Muscle of arm (tissue), 14 donors: ENCODE measurements at places on chromosomes 1 and 21.

DNA sequence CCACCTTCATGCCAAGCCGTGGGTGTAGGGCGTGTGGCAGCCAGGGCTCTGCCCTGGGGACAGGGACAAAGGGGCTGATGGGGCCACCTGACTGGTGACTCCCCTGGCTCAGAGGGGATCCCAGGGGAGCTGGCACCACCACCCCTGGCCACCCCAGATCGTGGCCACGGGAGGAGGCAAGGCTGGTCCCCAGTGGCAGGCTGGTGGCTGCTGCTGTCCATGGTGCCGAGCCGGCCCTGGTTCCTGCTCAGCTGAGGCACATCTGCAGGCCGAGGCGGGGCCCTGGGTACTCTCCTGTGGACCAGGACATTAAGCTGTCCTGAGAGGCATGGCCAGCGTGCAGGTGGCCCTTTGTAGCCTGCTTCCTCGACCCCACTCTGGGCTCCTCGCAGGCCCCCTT is 6.5 kb downstream of the PLCH2 start:
- DNase-seq, result no peak

- no peak for DNase-seq
These were observed at the start of gene SUSD4 for GRCh38 chr1:223363856-223364684. SUSD4 (minus strand) TSS chr1:223364176; CDS start chr1:223363425, 751 bp downstream.

GRCh38 chr1:19564366-19564765 is 79.0 kb upstream of the CAPZB start:
- DNase-seq, result peak; percentile 43

GRCh38 chr1:236113324-236114032 is 28.9 kb upstream of the GPR137B start:
- DNase-seq, result no peak

- no peak for DNase-seq
These were observed 1.1 kb downstream of the TOR3A start for GRCh38 chr1:179082999-179083335.

- DNase-seq, result no peak
These were observed 126.8 kb downstream of the HIVEP3 start for GRCh38 chr1:41791667-41792484.

DNA sequence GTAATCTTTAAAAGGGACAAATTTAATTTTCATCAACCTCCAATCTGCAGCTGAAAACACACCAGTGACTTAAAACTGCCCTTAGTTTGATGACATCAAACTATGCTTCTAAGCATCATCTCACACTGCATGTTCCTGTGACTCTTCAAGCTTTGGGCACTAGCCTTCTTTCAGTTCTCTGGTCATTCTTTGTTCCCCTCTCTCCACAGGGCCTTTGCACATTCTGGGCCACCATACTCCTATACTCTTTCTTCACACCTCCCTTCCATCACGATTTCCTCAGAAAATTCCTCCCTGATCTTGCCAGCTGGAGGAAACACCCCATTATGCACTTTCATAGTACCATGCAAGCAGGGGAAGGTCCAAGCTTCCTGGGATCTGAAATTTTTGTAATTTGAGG is 77.6 kb upstream of the ZNF326 start:
- DNase-seq, result no peak

DNA sequence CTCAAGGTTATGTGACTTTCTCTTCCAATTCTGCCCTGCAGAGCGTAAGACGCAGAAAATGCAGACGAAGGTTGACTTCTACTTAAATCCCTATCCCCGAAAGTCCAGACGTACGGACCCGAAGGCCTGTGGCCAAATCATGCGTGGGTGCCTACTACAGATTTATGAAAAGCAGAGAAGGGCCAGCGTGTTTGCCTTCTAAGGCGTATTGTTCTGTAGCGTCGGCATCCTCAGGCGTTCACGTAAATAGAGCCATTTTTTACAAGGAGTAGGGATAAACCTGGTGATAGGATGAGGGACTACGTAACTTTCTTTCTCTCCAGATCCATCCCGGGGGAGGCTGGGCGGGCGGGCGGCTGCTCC is 222 bp upstream of the GIPC2 start:
- DNase-seq, result no peak

GRCh38 chr1:67683316-67683715 is 1.7 kb upstream of the GADD45A start:
- peak; percentile 26 for DNase-seq

DNA sequence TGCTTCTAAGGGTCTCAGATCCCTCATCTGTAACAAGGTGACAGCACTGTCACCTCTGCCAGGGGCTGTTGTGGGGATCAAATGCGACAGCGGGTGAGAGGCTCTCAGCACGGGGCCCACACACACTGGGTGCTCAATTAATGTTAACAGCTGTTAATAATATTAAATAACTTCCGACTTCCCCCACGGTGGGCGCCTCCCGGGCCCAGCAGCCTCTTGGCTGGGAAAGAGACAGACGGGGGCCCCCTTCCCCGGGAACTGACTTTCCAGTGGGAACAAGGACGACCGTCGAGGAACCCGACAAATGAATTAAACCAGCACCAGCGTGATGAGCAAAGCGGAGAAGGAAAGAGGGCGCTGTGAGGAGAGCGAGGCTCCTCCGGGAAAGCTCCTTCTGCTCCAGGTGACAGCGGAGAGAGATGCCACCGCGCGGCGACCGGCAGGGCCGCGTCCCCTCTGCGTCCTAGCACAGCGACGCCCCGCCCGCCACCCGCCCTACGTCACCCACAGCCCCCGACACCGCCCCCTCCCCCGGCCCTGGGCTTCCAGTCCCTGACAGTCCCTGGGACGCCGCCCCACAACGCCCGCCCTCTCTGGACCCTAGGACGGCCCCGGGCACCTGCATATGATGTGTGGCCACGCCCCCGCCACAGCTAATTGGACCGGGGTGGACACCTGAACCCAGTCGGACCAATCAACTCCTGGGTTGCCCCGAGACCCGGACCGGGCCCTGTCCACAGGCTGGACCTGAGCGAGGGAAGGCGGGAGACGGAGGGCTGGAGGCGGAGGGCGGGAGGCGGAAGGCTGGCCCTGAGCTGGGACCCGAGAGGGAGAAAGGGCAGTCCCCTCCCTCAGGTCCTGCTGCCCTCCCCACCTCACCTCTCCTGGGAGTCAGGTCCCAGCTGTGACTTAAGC is 38.2 kb downstream of the MATN1 start:
- no peak for DNase-seq
